T-cell (primary cell): ENCODE measurements at places on chromosomes 12 and 14. TPM values are rescaled to one million over a fixed set of nuclear protein-coding genes. Genes with fewer than 3 reads are reported as not detected.

DNA sequence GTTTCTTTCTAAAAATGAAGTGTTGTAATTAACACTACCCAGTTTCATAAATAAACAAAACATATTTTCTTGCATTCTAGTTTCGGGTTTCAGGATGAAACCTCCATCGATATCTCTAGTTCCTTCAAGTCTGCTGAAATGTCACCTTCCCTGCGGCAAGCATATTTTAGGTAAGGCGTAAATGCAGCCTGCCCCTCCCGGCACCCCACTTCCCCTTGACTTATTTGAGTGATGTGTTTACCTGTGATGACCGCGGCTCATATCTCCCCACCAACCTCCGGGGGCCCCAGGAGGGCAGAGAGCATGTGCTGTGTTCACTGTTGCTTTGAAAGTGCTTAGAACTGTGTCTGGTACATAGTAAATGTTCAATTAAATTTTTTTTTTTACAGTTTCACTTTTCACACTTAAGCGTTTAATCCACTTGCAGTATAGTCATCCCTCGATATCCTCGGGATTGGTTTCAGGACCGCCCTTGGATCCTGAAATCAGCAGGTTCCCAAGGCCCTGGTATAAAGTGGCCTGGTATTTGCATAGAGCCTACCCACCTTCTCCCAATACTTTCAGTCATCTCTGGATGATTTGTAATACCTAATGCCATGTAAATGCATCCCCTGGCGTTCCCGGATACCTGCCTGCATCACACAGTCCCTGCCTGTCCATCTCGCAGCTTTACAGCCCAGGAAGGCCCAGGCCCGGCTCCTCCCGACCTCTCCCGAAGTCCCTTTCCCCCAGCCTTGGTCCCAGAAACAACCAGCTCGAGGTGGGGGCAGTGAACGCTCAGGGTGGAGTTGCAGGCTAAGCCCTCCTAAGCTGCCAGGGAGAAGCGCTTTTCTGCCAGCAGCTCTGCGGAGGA lies 40.2 kb upstream of the FBRSL1 start:
- no peak overlapping the region for H3K4me3 ChIP-seq
- peaks cover 21% of the 10 kb centered on the region for H3K27me3 ChIP-seq
- no peak for DNase-seq
- H3K4me1 ChIP-seq = peaks cover 82% of the 10 kb centered on the region
- H3K27ac ChIP-seq = no peak overlapping the region
- no peaks in the 10 kb centered on the region for H3K36me3 ChIP-seq

DNA sequence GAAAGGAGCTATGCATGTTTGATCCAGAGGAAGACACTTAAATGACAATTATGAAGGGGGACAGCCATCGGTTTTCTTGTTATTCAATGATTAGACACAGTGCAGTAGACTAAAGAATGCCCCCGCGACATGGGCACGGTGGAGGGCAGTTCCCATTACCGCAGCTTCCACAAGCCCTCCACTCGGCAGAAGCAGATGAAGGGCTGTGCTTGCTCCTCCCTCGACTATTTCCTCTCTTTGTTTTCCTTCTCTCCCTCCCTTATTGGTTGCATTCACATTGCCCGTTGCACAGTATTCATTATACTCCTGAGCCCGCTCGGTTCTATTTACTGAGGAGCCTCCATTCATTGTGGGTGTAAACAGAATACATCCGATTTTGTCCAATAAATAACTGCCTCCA lies 138.8 kb upstream of the RASSF8 start:
- no peak overlapping the region for H3K4me3 ChIP-seq
- DNase-seq = no peak
- no peaks in the 10 kb centered on the region for H3K36me3 ChIP-seq
- no peak overlapping the region for H3K27ac ChIP-seq
- no peaks in the 10 kb centered on the region for H3K4me1 ChIP-seq

- no peaks in the 10 kb centered on the region for H3K4me1 ChIP-seq
- H3K27me3 ChIP-seq = no peaks in the 10 kb centered on the region
- no peak for DNase-seq
- H3K27ac ChIP-seq = no peak overlapping the region
- no peak overlapping the region for H3K4me3 ChIP-seq
- H3K36me3 ChIP-seq = no peaks in the 10 kb centered on the region
These were observed 445.7 kb upstream of the SYT1 start for GRCh38 chr12:78418919-78419318.

The SLC22A17 gene
- total RNA-seq = 19.0 TPM

The DTX3 gene
- total RNA-seq = 30.4 TPM

The GSC gene
- total RNA-seq = not detected

The CLEC4A gene
- total RNA-seq = 0.44 TPM
